A549 treated with CORT108297 at 1 μM for 4 hours (cell line): ENCODE measurements at places on chromosomes 1 and 21. TPM values are rescaled to one million over a fixed set of nuclear protein-coding genes. Genes with fewer than 3 reads are reported as not detected.

TEX38 gene
- 0.15 TPM in 1 of 5 replicates, not detected in the others for total RNA-seq

FNDC10 gene
- 5.8 to 9.6 TPM (median 9.2 TPM) in 5 replicates for total RNA-seq

WDTC1 gene
- 6.0 to 8.0 TPM (median 7.4 TPM) in 5 replicates for total RNA-seq

CRP gene
- not detected in 5 replicates for total RNA-seq

WNT3A gene
- total RNA-seq, result 0.02 to 0.03 TPM in 2 of 5 replicates, not detected in the others

KIF2C gene
- total RNA-seq, result 36.6 to 45.4 TPM (median 41.6 TPM) in 5 replicates

ANGPTL3 gene
- total RNA-seq, result not detected in 5 replicates

CBS gene
- 11.0 to 13.7 TPM (median 12.3 TPM) in 5 replicates for total RNA-seq

LCE1A gene
- not detected in 5 replicates for total RNA-seq

CFHR5 gene
- total RNA-seq, result not detected in 5 replicates

TMEM52 gene
- 0.44 to 1.3 TPM (median 0.72 TPM) in 5 replicates for total RNA-seq

MASP2 gene
- 0.09 to 0.53 TPM (median 0.16 TPM) in 4 of 5 replicates, not detected in the other for total RNA-seq

SRRM1 gene
- 31.8 to 57.6 TPM (median 41.8 TPM) in 5 replicates for total RNA-seq

RGS1 gene
- not detected in 5 replicates for total RNA-seq

ADORA1 gene
- 0.85 to 1.3 TPM (median 1.1 TPM) in 5 replicates for total RNA-seq

NUP210L gene
- not detected in 5 replicates for total RNA-seq

IGSF8 gene
- total RNA-seq, result 6.0 to 10.1 TPM (median 10.0 TPM) in 5 replicates

CD1B gene
- not detected in 5 replicates for total RNA-seq
